Bronchial epithelial cell (primary cell): ENCODE measurements at places on chromosomes 5 and 9.
A peak's percentile ranks its signal among the peaks of the same experiment; 100 is the strongest.

DNA sequence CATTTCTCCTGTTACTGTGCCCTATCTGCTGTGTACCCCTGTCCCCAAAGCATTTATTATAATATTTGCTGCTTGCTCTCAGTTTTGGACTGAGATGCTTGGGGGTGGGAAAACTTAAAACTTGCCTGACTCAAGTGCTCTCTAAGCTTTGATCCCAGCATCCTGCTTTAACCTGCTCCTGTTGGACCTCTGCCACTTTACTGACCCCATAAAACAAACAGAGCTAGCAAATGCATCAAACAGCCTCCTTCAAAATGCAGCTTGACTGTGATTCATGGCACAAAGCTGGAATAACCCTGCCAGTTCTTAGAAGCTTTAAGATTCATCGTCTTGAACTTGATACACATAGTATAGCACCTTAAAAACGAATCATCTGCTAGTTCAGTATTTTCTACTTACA, 212.5 kb downstream of the DEPDC1B start:
- no peak for DNase-seq

GRCh38 chr9:136994888-136995230, 1.5 kb downstream of the CLIC3 start:
- DNase-seq = no peak

DNA sequence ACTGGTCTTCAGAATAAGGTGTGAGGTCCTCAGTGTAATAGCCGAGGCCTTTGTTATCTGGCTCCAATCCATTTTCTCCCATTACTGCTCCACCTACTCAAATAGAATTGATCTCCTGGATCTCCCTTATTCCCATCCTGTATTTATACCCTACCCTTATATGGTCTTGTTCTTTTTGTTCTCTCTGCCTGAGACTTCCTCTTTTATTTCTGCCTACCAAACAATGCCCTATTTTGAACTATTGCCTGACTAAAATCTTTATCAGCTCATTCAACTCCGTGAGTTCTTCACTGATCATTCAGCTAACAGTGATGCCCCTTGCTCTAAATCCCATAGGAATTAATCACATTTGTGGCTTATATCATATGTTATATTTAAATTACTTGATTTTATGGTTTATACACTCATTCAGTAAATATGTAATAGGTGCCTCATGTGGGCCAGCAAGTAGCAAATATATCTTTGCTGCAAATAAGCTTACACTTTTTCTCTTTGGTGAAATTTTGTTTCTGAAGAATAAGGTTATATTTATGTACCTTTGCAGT, 417.5 kb upstream of the MEF2C start:
- no peak for DNase-seq

- no peak for DNase-seq
These were observed 281.9 kb upstream of the TLE4 start for GRCh38 chr9:79289856-79290255.

- DNase-seq = peak; percentile 52
These were observed 83.8 kb downstream of the DAB2IP start for GRCh38 chr9:121735065-121735792.
